ENCODE measurements at places on chromosomes 3 and 15.

GRCh38 chr3:64599651-64600050 lies 88.1 kb downstream of the ADAMTS9 start:
- no peak for DNase-seq

DNA sequence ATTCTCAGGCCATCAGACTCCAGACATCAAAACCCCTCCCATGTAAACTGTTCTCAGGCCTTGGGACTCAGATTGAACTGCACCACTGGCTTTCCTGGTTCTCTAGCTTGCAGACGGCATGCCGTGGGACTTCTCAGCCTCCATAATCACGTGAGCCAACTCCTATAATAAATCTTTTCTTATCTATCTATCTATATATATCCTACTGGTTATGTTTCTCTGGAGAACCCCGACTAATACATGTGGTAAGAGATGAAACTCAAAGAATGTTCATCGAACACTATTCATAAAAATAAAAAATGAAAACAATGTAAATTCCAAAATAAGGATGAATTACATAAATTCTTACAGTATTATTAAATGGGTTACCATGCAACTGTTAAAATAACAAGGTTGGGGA lies 84.5 kb upstream of the NTRK3 start:
- no peak for DNase-seq

DNA sequence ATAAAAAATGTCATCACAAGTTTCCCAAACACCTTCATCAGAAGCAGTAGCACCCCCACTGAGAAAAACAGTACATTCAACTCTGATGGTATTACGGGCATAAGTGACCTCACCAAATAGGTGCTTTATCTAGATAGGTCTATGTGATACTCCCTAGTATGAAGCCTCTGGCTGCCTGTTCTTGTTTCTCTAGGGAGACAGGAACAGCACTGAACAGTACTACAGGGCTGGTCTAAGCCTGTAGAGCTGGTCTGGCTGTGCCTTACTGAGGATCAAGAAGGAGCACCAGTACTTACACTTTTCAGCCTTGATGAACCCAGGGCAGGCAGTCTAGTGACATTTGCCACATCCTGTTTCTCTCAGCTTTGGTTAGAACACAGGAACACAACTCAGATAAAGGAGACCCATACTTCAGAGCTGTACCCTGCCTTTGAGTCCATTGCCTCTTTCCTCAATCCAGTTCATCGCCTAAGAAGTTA lies 35.9 kb downstream of the OXNAD1 start:
- DNase-seq = no peak

DNA sequence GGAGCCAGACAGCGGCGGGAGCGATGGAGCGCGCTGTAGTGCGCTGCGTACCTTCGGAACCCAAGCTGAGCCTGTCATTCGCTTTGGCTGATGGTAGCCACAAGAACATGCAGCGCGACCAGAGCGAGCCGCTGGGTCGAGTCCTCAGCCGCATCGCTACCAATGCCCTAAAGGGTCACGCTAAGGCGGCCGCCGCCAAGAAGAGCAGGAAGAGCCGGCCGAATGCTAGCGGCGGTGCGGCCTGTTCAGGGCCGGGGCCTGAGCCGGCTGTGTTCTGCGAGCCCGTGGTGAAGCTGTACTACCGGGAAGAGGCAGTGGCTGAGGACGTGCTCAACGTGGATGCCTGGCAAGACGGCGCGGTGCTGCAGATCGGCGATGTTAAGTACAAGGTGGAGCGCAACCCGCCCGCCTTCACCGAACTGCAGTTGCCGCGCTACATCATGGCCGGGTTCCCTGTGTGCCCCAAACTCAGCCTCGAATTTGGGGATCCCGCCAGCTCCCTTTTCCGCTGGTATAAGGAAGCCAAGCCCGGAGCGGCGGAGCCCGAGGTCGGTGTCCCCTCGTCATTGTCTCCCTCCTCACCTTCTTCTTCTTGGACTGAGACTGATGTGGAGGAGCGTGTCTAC lies 498 bp downstream of the PDE12 start:
- DNase-seq = no peak

GRCh38 chr3:21259896-21260295 lies 491.1 kb downstream of the ZNF385D start:
- DNase-seq = no peak

DNA sequence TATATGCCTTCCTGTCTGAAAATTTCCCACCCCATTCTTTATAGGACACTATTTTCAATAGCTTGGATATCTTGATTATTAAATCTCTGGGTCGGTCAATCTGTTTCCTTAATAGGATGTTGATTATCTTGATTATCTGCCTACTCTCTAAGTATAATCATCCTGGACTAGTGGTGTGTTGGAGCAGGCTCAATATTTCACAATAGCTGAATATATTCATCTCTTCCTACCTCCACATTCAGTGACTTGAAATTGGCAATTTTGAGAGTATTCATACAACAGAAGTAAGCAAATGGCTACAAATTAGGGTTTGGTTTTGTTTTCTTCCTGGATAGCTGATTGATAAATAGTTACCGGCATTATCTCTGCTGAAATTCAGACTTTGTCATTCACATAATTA lies 1162.6 kb downstream of the ROBO1 start:
- no peak for DNase-seq

DNA sequence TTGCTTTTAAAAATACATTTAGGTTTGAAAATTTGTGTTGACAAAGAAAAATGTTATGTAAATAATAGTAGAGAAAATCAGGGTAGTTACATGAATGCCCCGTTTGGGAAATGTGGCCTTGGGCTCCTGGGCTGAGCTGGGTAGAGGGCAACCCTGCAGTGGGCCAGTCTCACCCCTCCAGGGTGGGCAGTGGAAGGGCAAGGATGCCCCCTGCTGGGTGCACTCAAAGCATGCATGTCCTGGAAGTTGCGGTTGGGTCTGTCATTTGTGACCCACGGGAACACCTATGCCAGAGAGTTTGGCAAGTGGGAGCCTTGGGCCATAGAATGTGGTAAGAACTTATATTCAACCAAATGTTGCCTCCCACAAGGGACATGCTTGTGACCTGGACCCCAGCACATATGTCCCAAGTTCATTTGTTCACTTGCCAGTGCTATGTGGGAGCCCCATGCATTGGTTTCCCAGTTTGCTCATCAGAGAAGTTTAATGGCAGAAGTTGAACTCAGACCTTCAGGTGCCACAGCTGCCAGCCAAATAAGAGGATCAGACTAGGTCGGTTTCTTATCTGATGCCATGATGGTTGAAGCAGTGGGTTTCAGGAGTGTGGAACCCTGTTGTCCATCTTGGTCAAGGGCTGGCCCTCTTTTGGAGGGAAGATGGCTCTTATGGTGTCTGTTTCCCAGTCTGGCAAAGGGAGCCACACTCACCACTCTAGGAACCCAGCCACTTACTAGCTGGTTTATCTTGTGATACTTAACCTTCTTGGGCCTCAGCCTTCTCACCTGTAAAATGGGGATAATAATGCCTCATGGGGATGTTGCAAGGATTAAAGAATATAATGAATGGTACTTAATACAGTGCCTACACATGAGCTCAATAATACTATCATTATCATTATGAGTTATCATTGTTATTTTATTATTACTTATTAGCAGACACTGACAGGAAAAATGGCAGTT lies 2.5 kb upstream of the PLCB2 start:
- peak; percentile 30 for DNase-seq

DNA sequence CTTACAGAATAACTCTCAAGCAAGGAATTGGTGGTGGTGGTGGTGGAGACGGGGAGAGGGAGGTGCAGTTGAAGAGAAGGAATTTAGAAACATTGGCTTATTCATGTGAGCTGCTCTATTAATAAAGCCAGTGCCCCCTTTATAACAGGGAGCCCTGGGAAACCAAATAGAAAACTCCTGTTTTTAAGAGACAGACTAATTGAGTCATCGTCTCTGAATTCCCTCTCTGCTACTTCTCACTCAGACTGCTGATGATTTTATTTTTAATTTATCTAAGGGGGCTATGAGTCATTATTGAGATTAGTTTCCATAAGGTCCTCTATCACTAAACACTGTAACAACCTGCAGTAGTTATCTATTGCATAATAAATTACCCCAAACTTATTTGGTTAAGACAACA lies 145.9 kb upstream of the GALNT15 start:
- no peak for DNase-seq

DNA sequence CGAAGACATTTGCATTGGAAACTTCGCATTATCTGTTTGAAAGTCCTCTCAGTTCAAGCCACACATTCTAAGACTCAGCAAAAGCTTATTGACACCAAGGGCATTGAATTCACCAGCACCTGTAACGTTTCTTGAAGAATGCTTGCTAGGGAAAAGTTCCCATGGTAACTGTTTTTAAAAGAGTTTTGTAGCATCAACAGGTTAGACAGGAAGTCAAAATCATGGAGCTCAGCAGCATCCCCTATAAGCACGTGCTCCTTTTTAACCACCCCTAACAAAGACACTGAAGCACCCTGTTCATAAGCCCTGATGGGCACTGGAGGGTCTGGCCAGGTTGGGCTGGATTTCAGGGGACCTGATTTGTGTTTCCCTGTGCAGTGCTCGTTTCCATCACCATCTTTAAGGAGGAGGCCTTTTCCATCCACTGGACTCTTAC lies 229.7 kb upstream of the BHLHE40 start:
- no peak for DNase-seq

- no peak for DNase-seq
Measured at GRCh38 chr3:70981231-70981880, 602.2 kb downstream of the FOXP1 start.

DNA sequence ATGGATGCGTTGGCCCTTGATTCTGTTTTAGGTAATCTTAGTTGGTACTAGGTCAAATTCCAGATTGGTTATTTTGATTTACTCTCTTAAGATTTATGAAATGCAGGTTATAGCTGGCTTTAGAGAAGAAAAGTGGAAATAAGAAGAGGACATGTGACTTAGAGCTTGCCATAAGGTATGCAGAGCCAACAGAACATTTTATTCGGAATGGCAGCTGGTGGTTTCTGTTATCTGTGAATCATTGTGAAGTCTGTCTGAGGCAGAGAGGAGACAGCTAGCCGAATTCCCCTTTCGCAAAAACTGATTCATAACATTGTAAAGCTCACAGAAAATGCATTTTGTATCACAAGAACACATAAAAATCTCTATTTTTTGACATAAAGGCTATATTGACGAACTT lies 82.1 kb downstream of the FILIP1L start:
- DNase-seq = no peak

DNA sequence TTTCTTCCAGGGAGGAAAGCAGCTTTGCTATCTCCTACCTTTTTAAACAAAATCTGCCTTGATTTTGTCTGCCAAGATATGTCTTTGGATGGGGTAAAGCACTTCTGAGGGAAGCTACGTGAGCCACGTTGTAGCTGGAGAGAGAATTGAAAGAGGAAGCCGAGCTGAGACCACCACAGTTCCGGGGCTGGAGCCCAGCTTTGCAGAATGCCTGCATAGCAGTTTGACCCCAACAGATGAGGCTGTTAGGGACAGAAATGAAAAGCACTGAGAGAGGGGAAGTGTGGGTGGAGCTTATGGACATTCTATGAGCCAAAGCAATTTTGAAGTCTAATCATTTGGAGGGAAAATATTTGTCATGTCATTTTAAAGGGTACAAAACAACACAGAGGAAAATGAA lies 45.4 kb downstream of the LIPC start:
- no peak for DNase-seq

- no peak for DNase-seq
Measured at GRCh38 chr3:101591071-101591470, 17.1 kb downstream of the PCNP start.

GRCh38 chr15:51536965-51537574 lies 85.5 kb downstream of the DMXL2 start:
- DNase-seq = no peak

GRCh38 chr15:98196371-98196770 lies 235.9 kb downstream of the ARRDC4 start:
- no peak for DNase-seq

DNA sequence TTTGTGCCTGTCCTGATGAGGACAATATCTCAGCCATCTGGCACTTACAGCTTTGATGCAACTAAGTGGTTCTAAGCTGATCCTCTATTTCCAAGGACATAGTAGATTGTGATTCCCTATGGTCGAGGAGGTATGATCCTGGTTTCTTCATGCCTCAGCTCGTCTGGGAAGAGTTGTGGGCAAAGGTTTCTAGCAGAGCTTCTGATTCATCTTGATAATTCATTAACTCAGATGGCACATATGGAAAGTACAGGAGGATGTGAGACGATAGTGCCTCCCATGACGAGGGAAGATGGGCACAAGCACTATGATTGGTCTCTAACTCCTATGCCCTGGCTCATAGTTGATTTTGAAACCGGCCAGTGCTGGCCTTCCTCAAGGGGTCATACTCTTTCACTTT lies 334.2 kb upstream of the SEMA6D start:
- DNase-seq = no peak

DNA sequence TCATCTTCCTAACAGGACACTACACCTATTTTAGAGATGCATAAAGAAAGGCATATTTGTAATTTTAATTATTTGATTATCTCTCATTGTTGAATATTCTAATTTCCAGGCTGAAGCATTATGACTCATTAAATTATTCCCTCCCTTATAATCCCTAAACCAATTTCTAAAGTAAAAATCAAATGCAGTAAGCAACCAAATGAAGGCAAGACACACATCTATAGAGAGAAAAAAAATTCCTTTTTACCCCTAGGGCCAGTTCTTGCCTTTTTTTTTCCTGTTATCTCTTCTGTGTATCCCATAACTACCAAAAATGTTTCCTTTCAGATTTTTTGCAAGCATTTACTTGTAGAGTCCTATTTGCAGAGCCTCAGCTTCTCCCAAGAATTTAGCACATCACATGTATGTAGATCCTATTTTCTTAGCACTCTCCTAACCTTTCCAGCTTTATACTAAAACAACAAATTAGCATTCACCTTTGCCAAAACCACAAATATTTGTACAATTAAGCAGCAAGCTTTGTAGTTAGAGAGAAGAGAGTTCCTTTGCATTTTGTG lies 177.9 kb downstream of the SATB1 start:
- no peak for DNase-seq

DNA sequence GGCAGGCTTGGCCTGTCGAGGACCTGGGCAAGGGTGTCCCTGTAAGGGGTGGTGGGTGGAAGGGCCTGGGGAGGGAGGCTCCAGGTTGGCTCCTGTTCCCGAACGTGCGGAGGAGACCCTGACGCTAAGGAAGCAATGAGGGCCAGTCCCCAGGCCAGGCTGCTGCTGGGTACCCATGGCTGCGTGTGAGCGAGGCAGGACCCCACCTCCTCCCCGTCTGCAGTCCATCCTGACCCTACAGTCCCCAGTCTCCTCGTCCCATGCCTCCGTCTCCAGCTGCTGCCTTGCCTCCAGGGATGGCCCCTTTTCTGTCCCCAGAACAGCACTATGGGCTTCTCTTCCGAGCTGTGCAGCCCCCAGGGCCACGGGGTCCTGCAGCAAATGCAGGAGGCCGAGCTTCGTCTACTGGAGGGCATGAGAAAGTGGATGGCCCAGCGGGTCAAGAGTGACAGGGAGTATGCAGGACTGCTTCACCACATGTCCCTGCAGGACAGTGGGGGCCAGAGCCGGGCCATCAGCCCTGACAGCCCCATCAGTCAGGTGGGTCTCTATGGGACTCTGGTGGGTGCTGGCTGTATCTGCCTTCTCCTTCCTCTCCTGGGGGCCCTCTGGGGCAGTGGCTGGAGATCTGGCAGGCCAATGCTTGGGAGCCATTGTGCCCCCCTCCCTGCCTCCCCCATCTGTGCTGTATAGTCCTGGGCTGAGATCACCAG lies 571 bp downstream of the FES start:
- DNase-seq = no peak

- DNase-seq = no peak
Measured at GRCh38 chr15:52737720-52738119, 52.4 kb downstream of the ONECUT1 start.

All from Panc1 (cell line).